ENCODE measurements at places on chromosomes 6 and 20. TPM values are rescaled to one million over a fixed set of nuclear protein-coding genes. Genes with fewer than 3 reads are reported as not detected.

DNA sequence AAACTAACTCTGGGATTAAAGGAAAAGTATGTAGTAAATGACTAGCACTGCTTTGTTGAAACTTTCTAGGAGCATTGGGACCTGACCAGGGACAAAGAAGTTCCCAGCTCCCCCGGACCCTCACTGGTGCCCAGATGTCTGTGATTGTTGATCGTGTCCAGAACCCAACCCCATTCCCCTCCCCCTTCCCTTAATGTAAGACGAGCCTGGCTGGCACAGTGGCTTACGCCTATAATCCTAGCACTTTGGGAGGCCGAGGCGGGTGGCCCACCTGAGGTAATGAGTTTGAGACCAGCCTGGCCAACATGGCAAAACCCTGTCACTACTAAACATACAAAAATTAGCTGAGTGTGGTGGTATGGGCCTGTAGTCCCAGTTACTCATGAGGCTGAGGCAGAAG, 750.3 kb downstream of the CBLN4 start:
- no peak for DNase-seq

C6orf52 gene
- not detected for total RNA-seq

DNA sequence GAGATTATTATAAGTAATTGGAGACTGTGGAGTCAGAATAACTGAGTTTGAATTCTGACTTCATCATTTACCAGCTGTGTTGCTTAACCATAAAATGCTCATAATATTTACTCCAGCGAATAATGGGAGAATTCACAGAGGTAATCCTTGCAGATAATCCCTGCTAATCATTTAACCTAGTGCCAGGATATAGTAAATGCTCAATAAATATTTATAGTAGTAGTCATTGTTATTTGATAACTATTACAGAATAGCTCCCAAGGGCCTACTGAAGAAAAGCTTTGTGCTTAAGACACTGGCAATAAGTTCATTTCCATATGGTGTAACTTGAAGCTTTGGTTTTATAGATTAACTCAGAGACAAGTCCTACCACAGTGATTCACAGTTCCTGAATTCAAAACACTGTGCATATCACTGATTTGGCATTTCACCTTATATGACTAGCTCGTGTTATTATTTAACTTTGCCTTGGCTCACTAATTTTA, 208.8 kb upstream of the PLCB4 start:
- DNase-seq: no peak

PI3 gene
- total RNA-seq: 1.5 TPM

DNA sequence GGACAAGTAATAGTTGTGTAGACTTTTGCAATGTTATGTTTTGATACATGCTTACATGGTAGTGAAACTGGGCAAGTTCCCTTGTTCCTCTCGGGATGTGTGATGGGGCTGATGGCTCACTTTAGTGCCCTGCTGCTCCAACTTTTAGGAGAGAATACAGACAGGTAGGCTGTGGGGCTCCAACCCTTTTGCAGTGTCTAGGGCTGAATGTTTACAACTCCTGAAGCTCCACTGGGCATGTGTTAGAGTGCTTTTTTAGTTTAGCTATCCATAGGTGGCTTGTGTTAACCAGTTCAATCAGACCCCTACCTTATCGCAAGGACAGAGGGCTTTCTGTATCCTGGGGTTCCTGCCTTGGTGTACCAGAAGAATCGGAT, 33.8 kb downstream of the SERPINB6 start:
- no peak for DNase-seq

PCNA gene
- total RNA-seq: 32.6 TPM

TMEM244 gene
- total RNA-seq: not detected

GRCh38 chr6:166348305-166348949, 6.1 kb upstream of the SFT2D1 start:
- DNase-seq: no peak

GRCh38 chr20:57071283-57071731, 195.1 kb downstream of the BMP7 start:
- DNase-seq: no peak

DNA sequence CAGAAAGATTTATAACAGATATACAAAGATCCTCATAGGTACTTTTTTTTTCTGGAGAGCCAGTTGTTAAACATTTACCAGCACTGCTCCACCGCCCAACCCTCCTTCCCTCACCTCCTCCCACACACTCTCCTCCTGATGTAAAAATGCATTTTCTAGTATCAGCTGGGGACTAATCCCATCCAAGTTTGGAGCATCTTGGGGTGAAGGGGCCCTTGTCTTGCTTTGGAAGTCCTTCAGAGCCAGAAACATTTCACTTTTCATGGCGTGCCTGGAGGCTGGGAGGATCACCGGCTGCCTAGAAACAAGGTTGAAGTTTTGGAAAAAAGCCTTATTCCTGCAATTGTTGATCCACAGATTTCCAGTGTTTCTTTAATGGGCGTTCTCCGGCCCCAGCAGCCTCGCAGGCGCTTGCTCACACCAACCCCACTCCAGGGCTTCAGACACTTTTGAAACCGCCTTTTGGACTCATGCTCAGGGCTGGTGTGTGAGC, 165.1 kb upstream of the AFDN start:
- DNase-seq: no peak

PERP gene
- 61.9 TPM for total RNA-seq

DNA sequence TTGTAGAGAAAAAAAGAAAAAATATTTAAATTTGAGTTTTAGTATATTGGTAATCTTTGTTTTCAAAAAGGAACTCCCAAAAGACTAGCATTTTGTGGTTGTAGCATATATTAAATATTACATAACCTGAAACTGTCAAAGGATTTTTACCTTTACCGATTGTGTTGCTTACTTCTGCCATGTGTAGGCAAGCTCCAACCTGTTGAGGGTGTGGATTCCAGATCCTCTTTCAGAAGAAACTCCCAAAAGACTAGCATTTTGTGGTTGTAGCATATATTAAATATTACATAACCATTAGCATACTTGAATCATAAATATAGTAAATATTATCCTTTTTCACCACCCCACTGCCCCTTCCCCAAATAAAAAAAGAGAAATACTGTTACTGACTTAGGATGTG, 3.2 kb downstream of the DSE start:
- no peak for DNase-seq

DNA sequence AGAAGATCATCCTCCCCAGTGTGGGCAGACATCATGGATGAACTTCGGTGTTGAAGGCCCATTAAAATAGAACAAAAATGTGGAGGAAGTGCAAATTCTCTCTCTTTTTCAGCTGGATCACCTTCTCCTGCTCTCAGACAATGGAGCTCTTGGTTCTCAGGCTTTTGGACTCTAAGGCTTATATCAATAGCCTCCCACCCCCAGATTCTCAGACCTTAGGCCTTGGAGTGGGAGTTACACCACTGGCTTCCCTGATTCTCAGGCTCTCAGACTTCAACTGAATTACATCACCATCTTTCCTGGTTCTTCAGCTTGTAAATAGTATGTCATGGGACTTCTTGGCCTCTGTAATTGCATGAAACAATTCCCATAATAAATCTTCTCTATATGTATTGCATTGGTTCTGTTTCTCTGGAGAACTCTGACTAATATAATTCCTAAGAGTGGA, 36.6 kb downstream of the NSFL1C start:
- no peak for DNase-seq

GRCh38 chr6:14276071-14276470, 158.5 kb downstream of the CD83 start:
- DNase-seq: no peak

SIRPD gene
- not detected for total RNA-seq

SCGN gene
- total RNA-seq: 0.79 TPM

GRCh38 chr20:2849529-2849928, 9.0 kb downstream of the VPS16 start:
- DNase-seq: no peak

DNA sequence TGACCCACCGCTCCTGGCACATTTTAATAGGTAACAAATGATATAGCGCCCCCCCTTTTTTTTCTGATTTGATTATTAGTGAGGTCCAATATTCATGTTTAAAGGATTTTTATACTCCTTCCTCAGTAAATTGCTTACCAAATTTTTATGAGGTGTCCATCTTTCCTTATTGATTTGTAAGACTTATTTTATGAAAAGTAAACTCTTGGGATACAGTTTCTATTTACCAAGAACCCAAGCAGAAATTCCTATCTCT, 25.1 kb downstream of the TRIM27 start:
- no peak for DNase-seq

- peak; percentile 22 for DNase-seq
Observed at GRCh38 chr6:170269151-170269845, 21.6 kb downstream of the DLL1 start.

NMBR gene
- total RNA-seq: not detected

GRCh38 chr6:20640181-20640580, 105.9 kb downstream of the CDKAL1 start:
- DNase-seq: no peak
